Inflammatory macrophage treated with lipopolysaccharide for 4 hours (primary cell): ENCODE measurements at places on chromosomes 2 and 18.

DNA sequence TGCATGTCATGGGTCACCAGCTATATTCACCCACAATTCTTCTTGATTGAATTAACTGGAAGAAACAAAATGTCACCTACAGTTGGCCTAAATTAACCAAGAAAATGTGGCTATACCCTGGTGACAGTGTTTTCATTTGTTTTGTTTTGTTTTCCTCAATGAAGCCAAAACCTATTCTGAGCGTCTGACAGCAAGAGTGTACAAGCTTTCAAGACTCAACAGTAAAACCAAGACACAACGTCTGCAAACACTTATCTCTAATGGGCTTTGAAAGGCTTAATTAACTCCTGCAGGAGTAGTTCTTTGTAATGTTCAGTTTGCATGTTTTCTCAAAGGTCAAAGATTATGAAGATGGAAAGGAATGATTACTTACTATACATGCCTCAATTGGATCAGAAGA, 827.6 kb upstream of the KLHL29 start:
- DNase-seq, result no peak

- DNase-seq, result peak; percentile 47
Observed at GRCh38 chr2:88187038-88187676, 17.0 kb downstream of the THNSL2 start.

- DNase-seq, result no peak
Observed at GRCh38 chr2:146287281-146287680, 1557.5 kb upstream of the ACVR2A start.

- peak; percentile 15 for DNase-seq
Observed at GRCh38 chr2:231260442-231261208, 62.2 kb downstream of the ARMC9 start.

DNA sequence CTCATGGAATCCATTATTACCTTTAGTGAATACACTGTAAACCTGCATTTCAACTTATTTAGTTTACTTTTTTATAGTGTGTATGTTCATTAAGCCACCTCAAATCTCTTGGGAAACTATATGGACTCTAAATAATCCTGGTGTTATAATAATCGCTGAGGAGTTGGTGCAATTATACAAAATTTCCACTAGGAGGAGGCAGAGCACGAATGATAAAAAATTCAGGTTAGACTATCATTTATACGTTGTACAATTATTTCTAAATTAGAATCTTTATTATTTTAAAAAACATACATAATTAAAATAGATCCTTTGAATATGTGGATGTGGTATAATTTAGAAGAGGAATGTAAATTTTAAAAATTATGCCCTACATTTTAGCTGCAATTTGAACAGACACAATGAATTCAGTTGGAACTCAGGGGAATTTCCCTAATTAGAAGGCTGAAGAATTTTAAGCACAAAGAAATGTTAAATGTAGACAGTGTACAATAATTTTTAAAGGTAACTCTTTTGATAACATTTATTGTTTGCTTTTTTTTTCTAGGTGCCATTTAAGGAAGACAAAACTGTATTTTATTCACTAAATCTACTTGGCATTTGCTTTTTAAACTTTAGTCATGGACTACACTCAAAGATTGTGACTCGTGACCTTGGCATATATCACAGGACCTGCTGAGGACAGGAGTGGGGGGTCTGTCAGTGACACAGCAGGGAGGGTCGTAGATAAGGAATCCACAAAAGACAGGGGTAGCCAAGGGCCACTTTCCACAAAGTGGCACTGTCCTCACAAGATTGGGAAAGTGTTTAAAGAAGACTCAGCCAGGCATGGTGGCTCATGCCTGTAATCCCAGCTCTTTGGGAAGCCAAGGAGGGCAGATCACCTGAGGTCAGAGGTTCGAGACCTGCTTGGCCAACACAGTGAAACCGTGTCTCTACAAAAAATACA, 45.5 kb downstream of the RAB12 start:
- DNase-seq, result peak; percentile 16

DNA sequence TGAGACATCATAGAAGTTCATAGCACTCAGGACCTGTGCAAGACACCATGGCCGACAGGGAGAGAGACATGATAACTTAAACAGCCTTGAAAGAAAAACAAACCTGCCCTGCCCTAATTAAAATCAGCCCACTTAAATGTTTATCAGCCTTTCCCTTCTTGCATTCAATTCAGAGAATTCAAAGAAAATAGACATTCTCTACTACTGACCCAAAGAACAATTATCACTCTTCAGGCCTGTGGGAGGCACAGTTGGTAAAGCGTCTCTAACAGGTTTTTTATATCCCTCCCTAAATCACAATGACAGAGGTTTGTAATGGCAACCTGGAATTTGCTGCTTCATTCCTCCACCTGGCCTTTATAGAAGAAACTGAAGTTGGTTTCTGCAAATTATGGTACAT, 1.7 kb downstream of the CDK15 start:
- DNase-seq, result no peak

- peak; percentile 46 for DNase-seq
Observed at GRCh38 chr2:136233298-136233697, 115.3 kb upstream of the CXCR4 start.

DNA sequence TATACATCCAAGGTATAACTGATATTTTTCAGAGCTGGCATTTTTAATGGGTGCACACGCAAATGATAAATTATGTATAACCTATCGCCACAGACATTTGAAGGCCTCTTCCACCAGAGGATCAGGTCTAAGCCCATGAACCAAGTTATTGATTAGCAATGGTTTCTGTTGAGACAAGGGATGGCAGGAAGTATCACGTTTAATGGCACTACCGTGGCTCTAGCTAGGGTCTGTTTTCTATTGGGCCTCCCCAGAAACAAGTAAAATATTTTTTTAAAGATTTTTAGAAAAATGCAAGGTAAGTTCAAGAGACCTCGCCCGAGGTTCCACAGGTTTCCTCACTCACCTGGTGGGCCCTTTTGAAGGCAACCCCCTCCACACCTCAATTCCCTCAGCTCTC, 667 bp downstream of the GFPT1 start:
- DNase-seq, result no peak

- no peak for DNase-seq
Observed at GRCh38 chr2:4475618-4476017, 772.2 kb downstream of the DCDC2C start.

DNA sequence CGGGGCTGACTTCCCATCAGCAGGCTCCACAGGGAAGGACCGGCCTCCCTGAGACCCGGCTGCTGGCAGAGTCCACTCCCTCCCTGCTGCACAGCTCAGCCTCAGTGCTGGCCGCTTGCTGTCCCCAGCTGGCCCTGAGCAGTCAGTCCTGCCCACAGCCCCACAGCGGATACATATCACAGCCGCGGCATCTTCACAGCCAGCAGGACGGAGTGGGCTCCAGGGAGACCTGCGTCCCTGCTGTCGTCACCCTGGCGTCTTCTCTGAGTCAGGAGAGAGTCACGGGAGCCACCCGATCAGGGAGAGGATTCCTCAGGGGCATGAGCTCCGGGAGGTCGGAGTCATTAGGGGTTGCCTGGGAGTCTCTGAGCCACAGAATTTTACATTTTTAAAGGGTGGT, 13.1 kb upstream of the SNTG2 start:
- no peak for DNase-seq

GRCh38 chr2:119836455-119837142, 76.9 kb downstream of the PTPN4 start:
- no peak for DNase-seq

- no peak for DNase-seq
Observed at GRCh38 chr18:6859676-6860422, 130.3 kb downstream of the ARHGAP28 start.

DNA sequence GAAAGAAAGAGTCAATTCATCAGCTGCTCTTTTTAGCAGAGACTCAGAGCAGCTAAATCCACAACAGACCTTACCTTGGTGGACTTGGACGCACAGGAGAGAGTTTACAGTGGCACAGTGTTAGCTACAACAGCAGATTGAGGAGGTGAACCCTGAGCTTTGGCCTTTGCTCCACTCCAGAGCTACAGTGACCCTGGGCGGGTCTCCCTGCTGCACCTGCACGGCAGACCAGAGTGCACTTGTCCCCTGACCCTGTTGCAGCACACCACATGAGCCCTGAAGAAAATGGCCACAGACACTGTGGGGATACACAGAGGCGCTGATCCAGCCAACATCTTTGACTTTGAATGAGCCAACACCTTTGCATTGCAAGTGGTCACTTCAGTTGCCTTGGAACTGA, 11.0 kb downstream of the SLC19A3 start:
- no peak for DNase-seq

- DNase-seq, result no peak
Observed at GRCh38 chr2:240898731-240899467, 2.9 kb upstream of the MAB21L4 start.

DNA sequence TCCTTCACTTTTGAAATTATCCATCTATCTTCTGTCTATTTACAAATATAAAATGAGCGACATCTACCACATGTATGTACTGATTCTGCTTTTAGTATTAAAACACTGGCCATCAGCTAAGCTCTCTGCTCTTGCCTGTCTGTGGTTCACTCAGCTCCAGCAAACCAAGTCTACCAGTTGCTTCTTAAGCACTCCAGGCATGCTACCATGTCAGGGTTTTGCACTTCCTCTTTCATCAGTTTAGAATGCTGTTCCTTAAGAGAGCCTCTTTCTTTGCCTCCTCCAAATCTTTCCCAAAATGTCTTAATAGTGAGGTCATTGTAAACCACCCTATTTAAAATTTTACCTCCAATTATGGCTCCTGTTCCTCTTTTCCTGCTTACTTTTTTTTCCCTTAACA, 59.5 kb downstream of the SCN3A start:
- no peak for DNase-seq

- DNase-seq, result no peak
Observed at GRCh38 chr18:42477267-42477666, 522.2 kb downstream of the PIK3C3 start.

DNA sequence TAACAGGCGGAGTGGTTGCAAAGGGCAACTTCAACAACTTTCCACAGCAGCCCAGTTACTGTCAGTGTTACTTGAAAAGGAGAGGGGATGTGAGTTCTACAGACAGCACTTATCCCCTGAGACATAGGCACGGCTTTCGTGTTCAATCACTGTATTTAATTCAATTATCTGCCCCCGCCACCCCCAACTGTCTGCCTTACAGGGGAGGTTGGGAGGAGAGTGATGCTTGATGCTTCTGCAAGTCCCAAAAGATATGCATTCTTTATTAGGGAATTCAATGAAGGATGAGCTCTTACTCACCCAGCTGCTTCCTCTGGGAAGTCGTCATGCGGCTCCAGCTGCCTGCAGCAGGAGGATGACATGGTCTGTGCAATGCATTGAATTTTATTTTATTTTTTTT, 639.9 kb downstream of the DCC start:
- no peak for DNase-seq

GRCh38 chr2:1739961-1740715, 4.2 kb downstream of the PXDN start:
- DNase-seq, result no peak

DNA sequence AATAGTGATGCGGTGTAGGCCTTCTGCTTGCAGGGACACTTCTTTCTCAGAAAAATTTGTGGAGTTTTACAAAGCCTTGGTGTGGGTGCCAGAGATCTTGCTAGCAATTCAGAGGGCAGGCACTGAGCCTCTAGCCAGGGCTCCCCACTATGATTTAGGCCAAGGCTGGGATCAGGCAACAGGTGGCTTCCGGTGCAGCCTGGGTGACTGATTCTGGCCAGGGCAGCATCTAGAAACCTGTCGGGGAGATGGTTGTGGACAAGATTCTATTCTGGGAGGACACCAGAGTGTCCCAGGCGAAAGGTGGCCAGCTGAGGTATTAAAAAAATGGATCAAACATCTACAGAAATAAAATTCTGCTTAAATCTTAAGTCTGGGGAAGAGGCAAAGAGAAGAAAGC, 21.5 kb upstream of the TNP1 start:
- no peak for DNase-seq

DNA sequence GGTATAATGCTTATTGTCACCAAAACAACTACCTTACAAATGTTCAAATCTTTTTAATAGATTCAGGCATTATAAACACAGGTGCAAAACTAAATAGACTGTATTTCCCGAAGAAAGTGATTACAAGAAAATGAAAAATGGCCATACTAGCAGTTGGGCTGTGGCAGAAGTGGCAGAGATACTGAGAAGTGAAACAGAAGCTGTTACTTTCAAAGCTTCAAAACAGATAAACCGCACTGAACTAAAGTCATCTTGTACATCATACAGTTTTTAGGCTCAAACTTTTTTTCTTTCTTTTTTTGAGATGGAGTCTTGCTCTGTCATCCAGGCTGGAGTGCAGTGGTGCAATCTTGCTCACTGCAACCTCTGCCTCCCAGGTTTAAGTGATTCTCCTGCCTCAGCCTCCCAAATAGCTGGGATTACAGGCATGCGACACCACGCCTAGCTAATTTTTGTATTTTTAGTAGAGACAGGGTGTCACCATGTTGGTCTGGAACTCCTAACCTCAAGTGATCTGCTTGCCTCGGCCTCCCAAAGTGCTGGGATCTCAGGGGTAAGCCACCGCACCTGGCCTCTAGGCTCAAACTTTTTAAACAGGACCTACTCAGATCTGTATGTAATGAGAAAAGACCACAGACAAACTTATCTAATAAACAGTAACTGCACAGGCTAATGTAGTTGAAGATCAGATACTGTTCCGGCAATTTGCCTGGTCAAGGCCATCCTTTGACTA, 77.9 kb upstream of the SATB2 start:
- DNase-seq, result no peak

GRCh38 chr2:128369108-128369555, 50.5 kb upstream of the HS6ST1 start:
- DNase-seq, result no peak

DNA sequence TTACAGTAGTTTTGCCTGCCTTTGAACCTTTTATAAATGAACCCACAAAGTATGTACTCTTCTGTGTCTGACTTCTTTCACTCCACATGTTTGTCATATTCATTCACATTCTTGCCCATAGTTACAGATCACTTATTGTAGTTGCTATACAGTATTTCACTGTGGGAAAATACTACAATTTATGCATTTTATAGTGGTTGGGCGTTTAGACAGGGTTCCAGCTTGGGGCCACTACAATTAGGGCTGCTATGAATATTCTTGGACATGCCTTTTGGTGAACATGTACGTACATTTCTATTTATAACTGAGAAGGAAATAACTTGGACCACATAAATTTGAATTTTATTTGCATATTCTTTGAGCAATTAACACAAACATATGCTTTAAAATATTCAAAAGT, 15.4 kb upstream of the PMAIP1 start:
- no peak for DNase-seq

DNA sequence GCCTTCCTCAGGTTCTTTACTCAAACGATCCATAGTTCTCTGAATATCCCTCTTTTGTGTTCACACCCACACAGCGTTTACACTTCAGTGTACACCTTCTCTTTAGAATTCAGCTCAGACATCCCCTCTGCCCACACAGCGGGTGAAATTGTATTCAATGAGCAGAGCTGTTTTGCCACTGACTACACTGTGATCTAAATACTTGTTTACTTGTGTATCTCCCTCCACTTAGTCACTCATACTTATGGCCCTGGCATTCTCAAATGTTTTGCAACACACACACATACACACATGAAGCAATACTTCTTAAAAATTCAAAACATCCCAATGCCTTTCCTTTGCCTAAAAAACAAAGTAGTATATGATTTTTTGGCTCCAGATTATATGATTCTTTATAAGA, 297.1 kb downstream of the TMX3 start:
- no peak for DNase-seq

GRCh38 chr2:118791483-118791882, 56.0 kb downstream of the EN1 start:
- DNase-seq, result no peak
